ENCODE measurements at places on chromosomes 12 and 14.

- DNase-seq = peak; percentile 59
Observed at GRCh38 chr12:57005980-57006808, at the start of gene ZBTB39. ZBTB39 (minus strand) TSS chr12:57006546; CDS start chr12:57004917, 1,629 bp downstream.

GRCh38 chr12:127636882-127637281 lies 630.1 kb upstream of the TMEM132C start:
- no peak for DNase-seq

DNA sequence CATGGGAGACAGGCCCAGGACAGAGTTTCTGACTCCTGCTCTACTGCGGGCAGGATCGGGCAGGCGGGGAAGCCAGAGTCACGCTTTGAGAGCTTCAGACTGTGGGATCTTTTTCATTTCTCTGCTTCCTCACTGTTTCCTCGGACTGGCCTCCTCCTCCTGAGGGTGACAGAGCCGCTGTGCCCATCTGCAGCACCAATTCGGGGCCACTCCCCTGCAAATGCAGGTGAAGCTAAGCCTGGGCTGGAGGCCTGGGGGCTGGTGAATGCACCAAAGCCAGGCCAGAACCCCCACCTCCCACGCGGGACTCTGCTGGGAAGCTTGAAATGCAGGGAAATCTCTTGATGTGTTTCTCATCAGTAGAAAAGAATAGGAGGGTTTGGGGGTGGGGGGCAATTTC lies 77.5 kb downstream of the FOXN3 start:
- no peak for DNase-seq

DNA sequence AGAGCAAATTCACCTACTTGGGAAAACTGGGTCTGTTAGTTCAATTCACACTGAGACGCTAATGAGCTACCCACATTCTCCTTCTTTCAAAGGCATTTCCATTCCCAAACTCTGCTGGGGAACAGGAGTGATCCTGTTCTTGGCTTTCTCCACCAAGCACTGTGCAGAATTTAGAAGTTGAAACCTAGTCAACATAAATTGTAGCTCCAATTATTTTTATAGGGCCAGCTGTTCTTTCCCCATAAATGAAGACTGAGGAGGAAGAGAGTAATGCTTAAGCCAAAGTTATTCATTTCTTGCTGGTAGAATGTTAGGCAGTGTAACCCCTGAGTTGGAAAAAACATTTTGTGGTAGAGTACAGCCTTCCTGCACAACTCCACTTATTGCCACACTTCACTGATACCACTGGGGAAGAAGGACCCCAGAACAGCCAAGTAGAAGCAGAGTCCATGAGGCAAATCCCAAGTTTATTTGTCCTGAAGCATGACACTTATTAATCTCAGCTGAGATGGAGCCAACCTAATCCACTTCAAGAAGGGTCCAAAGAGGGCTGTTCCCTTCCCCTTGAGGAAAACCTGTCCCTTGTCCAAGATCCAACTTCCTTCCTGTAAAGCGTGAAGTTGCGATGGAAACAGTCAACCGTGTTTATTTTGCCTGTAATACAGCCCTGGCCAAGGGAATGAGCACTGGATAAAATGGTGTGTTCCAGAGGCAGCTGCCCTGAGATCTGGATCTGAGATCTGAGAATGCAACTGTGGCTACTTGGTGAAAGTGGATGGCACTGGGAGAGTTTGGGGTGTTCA lies 151.8 kb downstream of the TBX5 start:
- no peak for DNase-seq

DNA sequence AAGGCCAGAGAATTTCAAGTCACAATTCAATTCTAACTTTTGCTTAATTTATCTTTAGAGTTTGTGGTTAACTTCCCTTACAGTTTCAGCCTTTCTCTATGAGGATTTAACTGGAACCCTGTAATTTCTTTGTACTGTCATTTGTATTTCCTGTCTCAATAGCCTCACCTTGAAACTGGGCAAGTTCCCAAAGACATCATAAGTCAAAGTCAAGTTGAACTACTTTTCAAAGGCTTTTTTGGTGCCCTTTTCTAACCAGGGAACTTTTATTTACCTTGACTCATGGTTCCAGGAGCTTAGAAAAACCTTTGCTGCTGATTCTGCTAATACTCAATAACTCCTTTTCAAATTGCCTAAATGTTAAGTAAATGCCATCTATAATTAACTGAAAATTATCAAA lies 200.8 kb upstream of the KRR1 start:
- no peak for DNase-seq

DNA sequence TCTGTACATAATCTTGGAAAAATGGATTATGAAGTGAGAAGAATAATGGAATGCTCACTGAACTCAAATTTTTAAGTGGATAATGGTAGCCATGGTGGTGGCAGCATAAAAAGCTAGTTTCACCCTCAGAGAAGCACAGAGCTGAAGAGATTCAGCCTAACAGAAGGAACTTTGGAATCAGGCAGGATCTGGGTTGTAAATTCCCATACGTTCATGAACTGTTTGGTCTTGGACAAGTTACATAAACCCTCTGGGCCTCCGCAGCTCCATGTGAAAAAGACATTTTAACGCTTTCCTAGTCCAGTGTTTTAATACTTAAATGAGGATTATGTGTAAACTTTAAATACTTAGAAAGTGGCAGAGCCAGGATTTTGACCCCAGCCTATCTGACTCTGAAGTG lies 26.6 kb downstream of the JKAMP start:
- DNase-seq = no peak

DNA sequence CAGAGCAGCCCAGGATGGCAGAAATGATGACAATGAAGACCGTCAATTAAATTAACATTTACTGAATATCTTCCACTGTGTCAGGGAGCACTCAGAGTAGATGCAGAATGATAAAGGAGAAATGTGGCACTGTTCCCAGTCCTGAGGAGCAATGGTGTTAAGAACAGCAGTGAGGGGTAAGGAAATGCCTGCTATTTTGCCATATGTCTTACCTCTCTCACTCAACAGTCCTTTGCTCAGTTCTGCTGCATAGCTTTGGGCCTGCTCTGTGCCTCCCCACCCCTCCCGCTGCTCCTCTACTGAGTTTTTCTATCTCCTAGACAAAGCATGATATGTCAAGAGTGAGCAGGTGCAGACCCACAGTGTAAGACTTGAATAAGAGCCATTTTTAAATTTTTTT lies 318.8 kb downstream of the NAV3 start:
- no peak for DNase-seq

DNA sequence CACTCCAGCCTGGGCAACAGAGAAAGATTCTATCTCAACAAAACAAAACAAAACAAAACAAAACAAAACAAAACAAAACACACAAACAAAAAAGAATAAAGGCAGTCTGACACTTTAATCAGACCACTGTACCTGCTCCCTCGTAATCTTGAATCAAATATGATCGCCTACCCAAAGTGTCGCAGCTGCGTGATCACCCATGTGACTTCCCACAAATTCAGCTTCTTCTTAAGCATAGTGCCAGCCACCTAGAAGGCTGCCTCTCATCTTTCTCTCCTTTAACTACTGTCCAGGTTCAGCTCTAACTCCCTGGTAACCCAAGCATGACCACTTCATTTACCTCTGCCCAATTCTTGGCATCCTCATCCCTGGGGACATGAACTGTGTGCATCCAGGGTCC lies 37.4 kb downstream of the FMNL3 start:
- DNase-seq = no peak

- DNase-seq = no peak
Observed at GRCh38 chr14:51392416-51392815, 152.4 kb downstream of the TMX1 start.

- DNase-seq = no peak
Observed at GRCh38 chr12:979349-979748, 11.7 kb upstream of the ERC1 start.

- peak; percentile 44 for DNase-seq
Observed at GRCh38 chr12:11753150-11753499, 103.7 kb downstream of the ETV6 start.

DNA sequence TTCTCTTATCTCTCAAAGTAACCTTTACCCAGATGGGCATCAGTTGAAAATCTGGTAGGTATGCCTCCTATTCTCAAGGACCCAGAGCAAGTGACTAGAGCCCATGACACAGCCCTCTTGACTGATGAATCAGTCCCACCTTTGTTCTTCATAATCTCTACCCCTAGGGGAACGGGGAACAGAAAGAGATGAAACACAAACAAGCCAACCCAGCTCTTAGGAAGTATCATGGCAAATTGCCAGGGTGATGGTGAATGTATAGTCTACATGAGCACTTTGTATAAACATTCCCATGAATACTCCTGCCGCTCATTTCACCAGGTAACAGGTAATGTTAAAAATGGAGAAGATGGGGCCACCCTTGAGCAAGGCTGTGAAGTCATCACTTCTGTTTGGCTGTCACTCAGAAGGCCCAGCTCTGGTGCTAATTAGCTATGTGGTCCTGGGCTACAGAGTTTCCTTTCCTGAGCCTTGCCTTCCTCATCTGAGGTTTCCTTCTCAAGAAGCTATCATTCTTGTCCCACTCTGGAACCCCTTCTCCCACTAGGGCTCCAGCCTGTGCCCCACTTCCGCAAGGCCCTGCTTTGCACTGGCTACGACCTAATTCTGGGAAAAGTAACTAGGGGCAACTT lies 161.7 kb downstream of the ANO2 start:
- no peak for DNase-seq

- no peak for DNase-seq
Observed at GRCh38 chr14:51533872-51534553, 117.7 kb upstream of the FRMD6 start.

DNA sequence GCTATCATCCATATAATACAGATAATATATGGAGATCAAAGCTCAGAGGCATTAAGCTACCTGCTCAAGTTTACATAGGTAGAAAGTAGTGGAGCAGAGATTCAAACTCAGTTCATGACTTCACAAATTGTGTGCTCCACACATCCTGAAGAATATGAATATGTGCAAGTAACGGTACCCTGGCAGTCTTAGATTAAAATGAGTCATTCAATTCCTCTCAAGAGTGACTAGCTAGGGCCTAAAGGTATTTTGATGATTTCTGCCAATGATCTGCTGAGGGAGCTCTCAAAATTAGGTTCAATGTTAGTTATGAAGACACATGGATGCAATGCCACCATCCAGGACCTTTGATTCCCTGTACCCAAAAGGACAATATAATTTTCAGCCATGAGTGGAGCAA lies 58.9 kb downstream of the GRIP1 start:
- no peak for DNase-seq

DNA sequence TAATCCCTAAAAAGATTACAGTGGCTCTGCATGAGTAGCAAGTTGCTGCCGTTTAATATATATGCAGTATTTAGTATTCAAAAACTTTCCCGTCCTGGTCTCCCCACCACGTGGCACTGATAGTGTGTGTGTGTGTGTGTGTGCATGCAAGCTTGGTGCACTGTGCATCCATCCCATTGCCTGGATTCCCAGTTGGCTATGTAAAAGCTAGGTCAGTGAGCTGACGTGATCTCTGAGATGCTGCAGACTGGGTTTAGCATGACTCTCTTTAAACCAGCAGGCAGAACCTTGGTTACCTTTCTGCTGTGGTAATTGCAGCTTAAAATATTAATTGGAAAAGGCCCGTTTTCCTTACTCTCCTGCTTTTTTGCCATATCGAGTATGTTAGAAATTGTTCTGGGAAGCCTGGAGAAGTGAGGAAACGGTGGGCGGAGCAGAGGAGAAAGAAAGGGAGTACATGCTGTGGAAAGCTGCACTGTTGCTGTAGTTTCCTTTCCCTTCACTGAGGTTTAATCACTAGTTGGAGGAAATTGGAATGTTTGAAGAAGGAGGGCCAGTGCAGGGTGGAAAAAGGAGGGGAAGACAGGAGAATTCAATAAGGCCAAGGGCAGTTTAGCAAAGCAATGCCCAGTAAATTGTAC lies 4.0 kb upstream of the CNTN1 start:
- no peak for DNase-seq
